ENCODE measurements at places on chromosomes 7 and 10.

- H3K27me3 ChIP-seq = no peaks in the 10 kb centered on the region
- no peak overlapping the region for H3K4me3 ChIP-seq
- no peaks in the 10 kb centered on the region for H3K4me1 ChIP-seq
- no peak for DNase-seq
- H3K36me3 ChIP-seq = no peaks in the 10 kb centered on the region
Observed at GRCh38 chr7:138429577-138430250, 30.3 kb upstream of the TRIM24 start.

GRCh38 chr7:5557920-5558401, 134.3 kb upstream of the TNRC18 start:
- DNase-seq = no peak
- no peak overlapping the region for H3K4me3 ChIP-seq
- no peaks in the 10 kb centered on the region for H3K36me3 ChIP-seq
- no peak overlapping the region for H3K27ac ChIP-seq

DNA sequence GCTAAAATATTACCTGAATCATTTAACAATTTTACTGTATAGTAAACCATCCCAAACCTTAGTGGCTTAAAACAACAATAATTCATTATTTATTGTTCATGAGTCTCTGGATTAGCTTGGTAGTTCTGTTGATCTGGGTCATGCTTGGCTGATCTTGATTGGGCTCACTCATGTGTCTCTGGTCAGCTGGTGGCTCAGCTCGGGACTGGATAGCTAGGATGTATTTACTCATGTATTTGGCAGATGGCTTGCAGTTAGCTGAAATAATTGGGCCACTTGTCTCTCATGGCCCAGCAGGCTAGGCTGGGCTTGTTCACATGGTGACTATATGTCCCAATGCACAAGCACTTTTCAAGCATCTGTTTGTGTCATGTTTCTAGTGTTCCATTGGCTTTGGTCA, 262.8 kb downstream of the BBS9 start:
- no peaks in the 10 kb centered on the region for H3K4me1 ChIP-seq
- H3K4me3 ChIP-seq = no peak overlapping the region
- no peak for DNase-seq

DNA sequence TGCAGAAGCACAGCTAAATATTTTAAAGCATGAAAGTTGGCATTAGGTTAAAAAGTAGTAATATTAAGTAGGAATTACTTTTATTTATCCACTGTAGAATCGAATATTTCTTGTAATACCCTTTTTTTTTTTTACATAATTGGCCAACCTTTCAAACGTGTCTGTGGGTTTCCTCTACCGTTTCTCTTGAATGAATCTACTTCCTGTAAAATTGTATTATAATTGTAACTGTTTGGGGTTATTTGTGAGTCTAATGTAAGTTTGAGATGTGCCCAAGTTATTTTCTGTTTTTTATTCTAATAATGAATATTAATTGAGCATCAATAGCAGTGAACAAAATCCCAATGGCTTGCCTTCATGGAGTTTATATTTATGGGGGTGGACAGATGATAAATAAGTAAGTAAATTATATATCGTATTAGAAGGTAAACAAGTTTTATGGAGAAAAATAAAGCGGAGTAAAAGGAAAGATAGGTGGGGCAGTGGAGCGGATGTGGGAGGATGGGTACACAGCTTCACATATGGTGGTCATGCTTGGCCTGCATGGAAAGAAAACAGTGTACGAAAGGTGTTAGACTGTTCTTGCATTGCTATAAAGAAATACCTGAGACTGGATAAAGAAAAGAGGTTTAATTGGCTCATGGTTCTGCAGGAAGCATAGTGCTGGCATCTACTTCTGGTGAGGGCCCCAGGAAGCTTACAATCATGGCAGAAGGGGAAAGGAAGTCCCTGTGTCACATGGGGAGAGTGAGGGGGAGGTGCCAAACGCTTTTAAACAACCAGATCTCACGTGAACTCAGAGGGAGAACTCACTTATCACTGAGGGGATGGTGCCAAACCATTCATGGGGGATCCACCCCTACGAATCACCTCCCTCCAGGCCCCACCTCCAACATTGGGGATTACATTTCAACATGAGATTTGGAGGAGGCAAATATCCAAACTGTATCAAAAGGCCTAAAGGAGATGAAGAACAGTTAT, 5.4 kb downstream of the TSPAN13 start:
- H3K27me3 ChIP-seq = no peaks in the 10 kb centered on the region
- H3K27ac ChIP-seq = no peak overlapping the region
- H3K4me3 ChIP-seq = no peak overlapping the region
- H3K4me1 ChIP-seq = peaks cover 12% of the 10 kb centered on the region
- no peak for DNase-seq

DNA sequence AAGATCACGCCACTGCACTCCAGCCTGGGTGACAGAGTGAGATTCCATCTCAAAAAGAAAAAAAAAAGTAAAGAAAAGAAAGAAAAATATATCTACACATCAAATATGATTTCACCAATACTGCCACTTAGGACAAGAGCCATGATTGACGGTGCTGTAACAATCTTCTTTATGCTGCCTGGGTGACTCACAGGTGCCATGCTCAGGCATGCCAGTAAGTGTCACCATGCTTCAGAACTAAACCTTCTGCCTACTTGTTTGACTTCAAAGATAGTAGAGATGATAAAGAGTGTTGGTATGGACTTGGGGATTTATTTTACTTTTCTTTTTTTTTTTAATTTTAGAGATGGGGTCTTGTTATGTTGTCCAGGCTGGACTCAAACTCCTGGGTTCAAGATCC, 33.6 kb upstream of the DNMBP start:
- peaks cover 30% of the 10 kb centered on the region for H3K4me1 ChIP-seq
- H3K36me3 ChIP-seq = no peaks in the 10 kb centered on the region
- DNase-seq = peak; percentile 72
- H3K27ac ChIP-seq = peak overlapping the region; percentile 89
- no peak overlapping the region for H3K4me3 ChIP-seq
- H3K27me3 ChIP-seq = no peaks in the 10 kb centered on the region

DNA sequence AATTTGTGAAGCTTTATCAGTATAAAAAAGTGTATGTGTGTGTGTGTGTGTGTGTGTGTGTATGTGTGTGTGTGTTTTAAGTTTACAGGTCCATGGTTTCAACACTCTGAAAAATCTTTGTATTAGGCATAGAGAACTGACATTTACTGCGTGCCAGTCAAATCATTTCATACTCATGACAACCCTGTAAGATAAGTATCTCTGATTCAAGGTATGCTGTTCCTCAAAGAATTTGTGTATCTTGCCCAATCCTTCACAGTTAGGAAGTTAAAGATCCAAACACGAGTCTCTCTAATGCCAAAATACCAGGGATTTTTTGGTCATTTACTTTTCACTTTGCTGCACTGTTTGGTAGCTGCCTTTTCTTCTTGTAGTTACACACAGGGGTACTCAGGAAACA, 1121.3 kb upstream of the AUTS2 start:
- H3K4me1 ChIP-seq = no peaks in the 10 kb centered on the region
- no peak overlapping the region for H3K4me3 ChIP-seq
- H3K27ac ChIP-seq = no peak overlapping the region

DNA sequence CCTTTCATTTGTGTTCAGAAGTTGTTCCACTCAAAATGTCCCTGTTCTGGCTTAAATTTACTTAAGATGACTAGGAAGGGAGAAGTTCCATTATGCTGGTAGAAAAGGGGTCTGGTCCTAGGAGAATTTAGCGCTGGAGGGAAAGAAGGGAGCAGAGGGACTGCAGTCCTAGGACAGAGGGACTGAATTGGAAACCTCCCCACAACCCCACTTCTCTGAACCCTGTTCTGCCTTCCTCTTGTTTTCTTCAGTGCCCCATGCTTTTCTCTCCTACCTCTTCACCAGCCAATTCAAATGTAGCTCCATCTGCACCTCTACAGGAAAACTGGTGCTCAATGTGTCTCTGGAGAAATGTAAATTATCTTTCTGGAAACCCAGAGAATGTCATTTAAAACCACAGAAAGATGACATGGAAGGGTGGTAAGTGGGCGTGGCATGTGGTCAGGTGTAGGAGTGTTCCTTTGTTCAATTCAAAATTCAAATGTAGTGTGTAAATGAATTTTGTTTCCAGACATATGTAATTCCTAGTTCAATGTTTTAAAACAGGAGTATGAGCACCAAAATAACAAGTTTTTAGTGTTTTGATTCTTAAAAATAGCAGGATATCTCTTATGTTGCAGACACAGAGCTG, 24.0 kb upstream of the RHOBTB1 start:
- H3K4me3 ChIP-seq = no peak overlapping the region
- DNase-seq = no peak
- H3K27ac ChIP-seq = no peak overlapping the region

DNA sequence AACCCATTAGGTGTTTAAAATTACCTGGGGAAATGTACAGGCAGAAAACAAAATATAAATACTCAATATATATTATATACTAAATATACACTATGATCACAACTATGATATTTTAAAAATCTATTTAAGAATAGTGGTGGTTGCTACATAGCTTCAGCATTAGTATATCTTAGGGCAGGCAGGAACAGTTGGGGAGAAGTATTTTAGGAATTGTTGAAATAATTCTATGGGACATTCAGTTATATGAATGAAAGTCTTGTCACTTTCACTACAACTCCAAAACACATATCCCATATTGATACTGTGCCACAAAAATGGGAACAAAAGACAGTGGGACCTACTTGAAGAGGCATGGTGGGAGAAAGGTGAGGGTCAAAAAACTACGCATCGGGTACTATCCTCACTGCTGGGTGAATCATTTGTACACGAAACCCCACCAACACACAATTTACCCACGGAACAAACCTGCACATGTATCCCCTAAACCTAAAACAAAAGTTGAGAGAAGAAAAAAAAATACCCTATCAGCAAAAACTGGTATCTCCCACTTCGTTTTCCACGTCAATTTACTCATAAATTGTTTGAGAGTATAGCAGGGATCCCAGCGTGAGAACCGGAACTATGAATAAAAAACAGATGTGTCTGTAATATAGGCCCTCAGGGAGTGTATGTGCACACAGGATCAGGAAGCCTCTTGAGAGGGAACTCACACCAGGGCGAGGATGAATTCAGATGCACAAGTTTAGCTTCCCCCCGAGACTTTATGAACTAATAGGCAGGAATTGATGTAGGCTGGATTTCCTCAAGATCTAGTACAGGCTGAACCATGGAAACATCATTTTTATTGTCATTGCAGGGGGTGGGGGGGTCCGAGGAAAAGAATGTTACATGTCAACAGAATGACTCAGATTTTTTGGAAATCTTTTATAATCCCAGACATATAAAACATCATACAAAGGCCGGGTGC, 16.2 kb downstream of the SLC16A12 start:
- peaks cover 21% of the 10 kb centered on the region for H3K4me1 ChIP-seq
- no peak for DNase-seq
- H3K27me3 ChIP-seq = no peaks in the 10 kb centered on the region
- H3K36me3 ChIP-seq = no peaks in the 10 kb centered on the region

Data from keratinocyte (primary cell).